ENCODE measurements at places on chromosomes 1 and 21.
A peak's percentile ranks its signal among the peaks of the same experiment; 100 is the strongest.

DNA sequence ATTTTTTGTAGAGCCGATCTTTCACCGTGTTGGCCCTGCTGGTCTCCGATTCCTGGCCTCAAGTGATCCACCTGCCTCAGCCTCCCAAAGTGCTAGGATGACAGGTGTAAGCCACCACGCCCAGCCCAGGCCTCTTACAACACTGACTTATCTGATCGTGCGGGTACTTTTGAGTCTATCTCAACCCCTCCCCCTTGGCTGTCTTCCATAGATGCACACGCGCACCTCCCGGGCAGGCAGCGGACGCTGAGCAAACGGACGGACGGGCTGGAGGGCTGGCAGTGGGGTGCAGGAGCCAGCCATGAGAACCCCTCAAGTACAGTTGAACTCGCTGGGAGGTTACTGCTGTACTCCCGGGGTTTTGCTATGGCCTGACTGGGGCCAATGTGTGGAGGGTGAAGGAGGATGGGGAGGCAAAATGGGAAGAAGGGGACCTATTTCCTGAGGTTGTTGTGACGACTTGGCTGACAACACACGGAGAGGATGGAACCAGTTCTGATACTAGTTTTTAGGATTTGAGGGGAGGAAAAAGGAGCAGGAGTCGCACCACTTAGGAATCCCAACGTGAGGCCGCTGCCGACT lies 959 bp downstream of the CD58 start:
- peak; percentile 29 for DNase-seq

- no peak for DNase-seq
Observed at GRCh38 chr1:59243550-59243949, 53.3 kb upstream of the FGGY start.

GRCh38 chr1:59409549-59409948 lies 112.7 kb downstream of the FGGY start:
- DNase-seq: no peak

GRCh38 chr1:53140451-53140850 lies 2.0 kb downstream of the SLC1A7 start:
- DNase-seq: no peak

- DNase-seq: no peak
Observed at GRCh38 chr1:197915260-197915861, 1.8 kb upstream of the LHX9 start.

GRCh38 chr1:113271039-113271438 lies 119.3 kb upstream of the MAGI3 start:
- DNase-seq: no peak

- DNase-seq: no peak
Observed at GRCh38 chr1:41700986-41701535, 216.6 kb upstream of the EDN2 start.

- no peak for DNase-seq
Observed at GRCh38 chr1:34127006-34128000, 37.7 kb downstream of the CSMD2 start.

DNA sequence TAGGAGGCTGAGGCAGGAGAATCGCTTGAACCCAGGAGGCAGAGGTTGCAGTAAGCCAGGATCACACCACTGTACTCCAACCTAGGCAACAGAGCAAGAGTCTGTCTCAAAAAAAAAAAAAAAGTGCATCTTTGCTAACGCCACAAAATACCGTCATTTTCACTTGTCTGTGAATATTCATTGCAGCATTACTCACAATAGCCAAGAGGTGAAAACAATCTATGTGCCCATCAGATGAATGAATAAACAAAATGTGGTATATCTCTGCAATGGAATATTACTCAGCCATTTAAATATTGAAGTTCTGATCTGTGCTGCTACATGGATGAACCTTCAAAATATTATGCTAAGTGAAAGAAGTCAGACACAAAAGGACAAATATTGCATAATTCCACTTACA lies 7.9 kb upstream of the TIAM1 start:
- DNase-seq: no peak

GRCh38 chr1:202034683-202035462 lies 24.5 kb downstream of the ELF3 start:
- peak; percentile 76 for DNase-seq

- no peak for DNase-seq
Observed at GRCh38 chr1:56451491-56451890, 127.9 kb downstream of the PLPP3 start.

DNA sequence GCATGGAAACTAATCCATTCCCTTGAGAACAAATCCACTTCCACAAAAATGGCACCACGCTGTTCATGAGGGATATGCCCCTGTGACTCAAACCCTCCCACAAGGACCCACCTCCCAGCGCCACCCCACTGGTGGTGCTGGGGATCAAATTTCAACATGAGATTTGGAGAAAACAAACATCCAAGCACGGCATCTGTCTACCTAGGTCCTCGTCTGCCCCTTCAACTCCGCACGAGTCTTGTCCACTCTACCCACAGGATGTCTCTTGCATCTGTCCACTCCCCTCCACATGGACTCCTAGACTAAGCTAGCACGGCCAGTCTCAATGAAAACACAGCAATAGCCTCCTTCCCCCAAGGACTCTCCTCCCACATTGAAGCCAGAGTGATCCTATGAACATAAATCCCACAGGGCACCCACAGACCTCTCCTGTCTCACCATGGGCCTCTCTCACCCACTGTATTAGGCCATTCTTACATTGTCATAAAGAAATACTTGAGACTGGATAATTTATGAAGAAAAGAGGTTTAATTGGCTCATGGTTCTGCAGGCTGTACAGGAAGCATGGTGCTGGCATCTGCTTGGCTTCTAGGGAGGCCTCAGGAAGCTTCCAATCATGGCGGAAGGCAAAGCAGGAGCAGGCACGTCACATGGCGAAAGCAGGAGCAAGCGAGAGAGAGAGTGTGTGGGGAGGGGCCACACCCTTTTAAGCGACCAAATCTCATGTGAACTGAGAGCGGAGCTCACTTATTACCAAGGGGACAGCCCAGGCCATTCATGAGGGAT lies 101.4 kb downstream of the TOMM20 start:
- no peak for DNase-seq

GRCh38 chr21:14862794-14863720 lies 201.7 kb downstream of the NRIP1 start:
- no peak for DNase-seq

DNA sequence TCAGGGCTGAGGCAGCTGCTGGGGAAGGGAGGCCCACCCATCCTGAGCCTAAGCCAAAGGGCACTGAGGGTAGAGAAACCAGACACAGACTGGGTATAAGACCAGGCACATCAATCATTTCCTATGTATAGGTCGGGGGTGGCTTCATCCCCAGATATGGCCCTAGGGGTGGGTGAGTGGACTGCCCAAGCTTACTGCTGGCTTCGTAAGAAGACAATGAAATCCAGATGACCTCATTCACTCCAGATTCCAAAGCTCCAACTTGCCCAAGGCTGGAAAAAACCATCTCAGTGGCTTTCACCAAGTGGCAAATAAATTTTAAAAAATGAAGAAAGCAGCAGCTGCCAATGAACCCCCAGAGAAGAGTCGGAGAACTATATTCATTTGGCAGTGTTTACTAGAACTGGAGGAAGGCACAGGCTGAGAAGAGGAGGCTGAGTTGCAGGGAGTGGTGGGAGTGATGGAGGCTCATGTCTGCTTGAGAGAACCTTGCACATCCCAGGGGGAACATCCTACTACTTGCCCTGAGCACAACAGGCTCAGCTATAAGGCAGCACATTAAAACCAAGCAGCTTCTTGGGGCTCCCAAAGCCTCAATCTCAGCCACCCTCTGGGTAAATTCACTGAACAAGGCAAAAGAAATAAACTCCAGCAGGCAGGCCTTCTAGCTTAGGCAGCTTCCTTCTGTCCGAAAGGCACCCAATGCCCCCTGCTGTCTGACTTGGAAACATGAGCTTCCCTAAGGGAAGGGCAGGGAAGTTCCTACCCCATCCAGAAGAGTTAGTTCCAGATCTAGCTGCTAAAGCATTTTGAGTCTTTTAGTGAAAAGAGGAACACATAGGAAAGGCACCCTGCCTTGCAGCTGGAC lies 14.1 kb downstream of the PEA15 start:
- DNase-seq: no peak

DNA sequence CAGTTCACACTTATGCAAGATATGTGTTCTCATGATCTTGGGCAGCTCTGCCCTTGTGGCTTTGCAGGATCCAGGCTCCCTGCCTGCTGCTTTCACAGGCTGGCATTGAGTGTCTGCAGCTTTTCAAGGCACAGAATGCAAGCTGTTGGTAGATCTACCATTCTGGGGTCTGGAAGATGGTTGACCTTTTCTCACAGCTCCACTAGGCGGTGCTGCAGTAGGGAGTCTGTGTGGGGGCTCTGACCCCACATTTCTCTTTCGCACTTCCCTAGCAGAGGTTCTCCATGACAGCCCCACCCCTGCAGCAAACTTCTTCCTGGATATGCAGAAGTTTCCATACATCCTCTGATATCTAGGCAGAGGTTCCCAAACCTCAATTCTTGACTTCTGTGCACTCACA lies 500.5 kb downstream of the BRINP3 start:
- no peak for DNase-seq

DNA sequence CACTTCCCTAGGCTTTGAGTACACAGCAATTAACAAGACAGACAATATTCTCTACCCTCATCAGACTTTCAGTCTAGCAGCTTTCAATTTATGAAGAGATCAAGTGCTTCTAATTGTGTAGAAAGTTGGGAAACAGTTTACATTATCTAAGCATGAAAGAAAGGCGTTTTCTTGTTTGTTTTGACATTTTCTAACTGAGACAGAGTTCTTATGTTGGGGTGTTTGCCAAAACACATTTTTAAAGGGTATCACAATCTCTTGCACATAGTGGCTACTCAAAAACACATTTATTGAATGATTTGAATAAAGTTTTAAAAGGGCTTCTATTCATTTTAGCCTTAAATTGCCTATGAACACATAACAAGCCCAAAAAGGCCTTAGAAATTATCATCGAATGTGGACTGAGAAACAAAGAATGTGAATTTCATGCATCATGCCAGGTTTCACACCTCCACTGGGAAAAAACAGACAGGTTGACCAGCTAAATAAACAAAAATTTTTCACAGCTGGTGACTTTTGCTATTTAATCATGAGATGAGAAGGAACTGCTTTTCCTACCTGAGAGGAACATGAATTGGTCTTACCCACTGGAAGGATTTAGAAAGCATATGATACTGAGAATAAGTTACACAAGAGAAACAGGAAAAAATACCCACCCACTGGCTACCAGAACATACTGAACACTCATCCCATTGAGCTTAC lies 394.5 kb upstream of the PKN2 start:
- DNase-seq: no peak

DNA sequence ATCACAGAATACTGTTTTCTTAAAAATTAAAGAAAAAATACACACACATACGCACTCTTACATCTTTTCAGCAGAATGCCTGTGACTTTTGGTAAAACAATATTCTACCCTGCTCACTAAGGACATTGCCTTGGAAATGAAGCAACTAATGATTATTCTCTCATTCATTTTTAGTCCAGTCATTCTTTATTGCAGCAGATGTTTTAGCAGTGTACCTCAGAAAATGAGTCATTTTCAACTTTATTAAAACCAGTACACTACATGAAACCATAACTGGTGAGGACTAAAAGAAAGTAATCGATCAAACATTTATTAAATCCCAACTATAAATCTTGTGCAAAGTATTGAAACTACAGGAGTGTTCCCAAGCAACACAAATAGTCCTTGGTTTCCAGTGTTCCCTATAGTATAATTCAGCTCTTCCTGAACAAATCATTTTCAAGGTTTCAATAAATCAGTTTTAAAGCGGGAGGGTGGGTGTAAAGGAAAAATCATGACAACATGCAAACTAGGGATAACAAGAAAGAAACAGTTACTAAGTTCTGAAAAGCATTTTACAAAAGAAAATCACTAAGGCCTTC lies 114.2 kb downstream of the ADGRL4 start:
- no peak for DNase-seq

DNA sequence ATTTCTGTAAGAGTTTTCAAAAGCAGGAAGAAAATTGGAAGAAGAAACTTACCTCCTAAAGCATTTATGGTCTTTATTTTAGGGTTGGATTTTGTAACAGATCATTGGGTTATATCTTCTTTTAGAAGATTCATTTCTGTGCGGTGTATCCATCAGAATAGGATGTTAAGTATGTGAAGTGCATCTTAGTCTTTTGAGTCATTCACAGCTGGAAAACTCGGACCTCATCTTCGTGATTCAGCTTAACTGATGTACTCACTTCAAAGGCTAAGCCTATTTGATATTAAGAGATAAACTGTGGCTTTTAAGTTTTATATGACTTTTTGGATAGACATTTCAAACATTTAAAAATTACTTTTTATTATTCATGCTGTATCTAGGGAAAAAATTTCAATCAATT lies 56.3 kb downstream of the GIPC2 start:
- no peak for DNase-seq

DNA sequence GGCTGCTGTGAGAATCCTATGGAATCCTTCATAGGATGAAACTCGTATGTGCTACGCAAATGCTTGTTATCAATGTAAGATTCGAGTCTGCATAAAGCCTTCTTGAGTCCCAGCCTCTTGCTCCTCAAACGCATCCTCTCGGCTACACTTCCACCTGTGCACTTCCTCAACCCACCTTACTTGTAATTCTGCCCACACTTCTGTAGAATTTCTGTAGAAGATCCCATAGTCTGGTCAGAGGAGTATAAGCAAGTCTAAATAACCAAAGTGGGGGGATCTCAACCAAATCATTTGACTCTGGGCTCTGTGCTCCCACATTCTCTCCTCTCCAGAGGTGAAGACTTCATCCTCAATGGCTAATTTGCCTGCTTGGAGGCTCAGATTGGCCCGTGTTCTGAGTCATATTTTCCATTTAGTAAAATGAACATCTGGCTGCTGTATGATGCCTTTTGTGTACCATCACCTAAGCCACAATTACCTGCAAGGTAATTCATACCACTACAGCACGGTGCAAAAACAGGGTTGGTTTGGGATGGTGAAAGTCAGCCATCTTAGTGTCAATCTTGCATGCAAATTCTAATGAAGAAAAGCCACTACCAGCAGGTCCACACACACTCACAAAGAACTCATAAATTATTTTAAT lies 63.2 kb downstream of the ITPKB start:
- no peak for DNase-seq

DNA sequence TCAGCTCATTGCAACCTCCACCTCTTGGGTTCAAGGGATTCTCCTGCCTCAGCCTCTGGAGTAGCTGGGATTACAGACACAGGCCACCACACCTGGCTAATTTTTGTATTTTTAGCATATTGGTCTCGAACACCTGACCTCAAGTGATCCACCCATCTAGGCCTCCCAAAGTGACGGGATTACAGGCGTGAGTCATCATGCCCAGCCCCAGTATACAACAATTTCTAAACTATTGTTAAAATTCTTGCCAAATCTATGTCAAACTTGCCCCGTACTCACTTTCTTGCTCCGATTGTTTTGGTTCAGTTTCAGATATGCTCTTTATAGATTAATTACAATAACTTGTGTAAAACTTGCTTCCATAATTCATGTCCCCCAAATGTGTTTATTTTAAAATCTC lies 4.1 kb downstream of the RGS18 start:
- no peak for DNase-seq

GRCh38 chr1:66334318-66334717 lies 199.6 kb upstream of the SGIP1 start:
- DNase-seq: no peak

- DNase-seq: no peak
Observed at GRCh38 chr1:112263453-112263852, 132.6 kb upstream of the CTTNBP2NL start.

- DNase-seq: no peak
Observed at GRCh38 chr1:181119093-181119989, 30.8 kb downstream of the IER5 start.

GRCh38 chr1:74531796-74532195 lies 19.4 kb upstream of the LRRC53 start:
- no peak for DNase-seq
